ENCODE measurements at places on chromosomes 16 and 17. TPM values are rescaled to one million over a fixed set of nuclear protein-coding genes. Genes with fewer than 3 reads are reported as not detected.

Gene POLR2A
- 79.8 TPM for total RNA-seq

Gene PLA2G10
- not detected for total RNA-seq

DNA sequence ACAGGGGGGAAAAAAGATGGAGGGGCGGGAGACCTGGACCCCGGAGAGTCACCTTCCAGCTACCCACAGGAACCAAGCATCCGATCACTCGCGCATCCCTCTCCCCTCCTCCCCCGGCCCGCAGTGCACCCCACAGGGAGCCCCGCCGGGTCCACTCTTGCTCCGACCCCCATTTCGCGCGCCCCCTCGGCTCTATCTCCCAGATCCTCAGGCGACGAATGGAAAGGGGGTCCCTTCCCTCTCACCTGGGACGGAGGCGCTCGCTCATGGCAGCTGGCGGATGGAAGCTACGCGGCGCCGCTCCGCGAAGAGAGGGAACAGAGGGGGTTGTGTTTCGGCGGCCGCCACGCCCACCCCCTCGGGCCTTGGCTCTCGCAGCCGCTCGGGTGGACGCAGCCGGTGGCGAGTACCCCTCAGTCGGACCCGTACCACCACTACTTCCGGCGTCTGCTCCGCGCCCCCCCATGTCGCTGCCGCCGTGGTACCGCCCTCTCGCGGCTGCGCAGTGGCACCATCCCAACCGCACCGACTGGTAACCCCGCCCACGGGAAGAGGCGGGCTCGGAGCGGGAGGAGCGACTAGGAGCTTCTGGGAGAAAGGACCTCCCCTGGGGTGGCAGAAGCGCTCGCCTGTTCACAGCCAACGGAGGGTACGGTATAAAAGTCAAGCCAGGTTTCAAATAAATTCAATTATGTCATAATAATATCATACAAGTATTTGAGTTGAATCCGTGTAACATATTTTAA lies 29.7 kb downstream of the CPSF4L start:
- peak; percentile 98 for DNase-seq

DNA sequence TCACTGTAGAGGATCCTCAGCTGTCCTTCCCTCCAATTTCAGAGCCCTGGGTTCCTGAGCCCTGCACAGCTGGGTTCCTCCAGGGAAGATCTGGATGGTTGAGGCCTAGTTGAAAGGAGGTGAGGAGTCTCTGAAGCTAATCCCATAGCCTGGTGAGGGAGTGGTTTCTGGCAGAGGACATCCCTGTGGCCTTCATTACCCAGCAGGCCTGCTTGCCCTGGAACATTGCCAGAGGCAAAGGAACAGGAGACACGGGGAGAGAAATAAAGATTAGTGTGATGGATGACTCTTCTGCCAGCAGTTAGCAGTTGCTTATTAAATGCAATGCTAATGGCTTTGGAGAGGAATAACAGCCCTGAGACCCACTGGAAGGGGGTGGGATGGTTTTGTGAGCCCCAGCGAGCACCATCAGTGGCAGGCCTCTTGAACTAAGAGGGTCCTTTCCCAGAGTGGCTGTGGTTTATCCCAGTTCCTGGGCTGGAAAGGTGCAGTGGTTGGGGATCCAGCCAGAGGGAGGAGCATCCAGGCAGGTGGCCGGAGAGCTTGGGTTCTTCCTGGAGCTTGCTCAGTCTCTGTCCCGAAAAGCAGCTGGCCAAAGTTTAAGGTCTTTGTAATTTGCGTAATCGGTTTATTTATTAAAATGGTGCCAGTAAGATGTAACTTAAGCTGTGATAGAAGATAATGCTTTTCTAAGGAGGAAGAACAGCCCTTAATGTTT lies 209.7 kb downstream of the CCDC182 start:
- peak; percentile 44 for DNase-seq

- DNase-seq, result peak; percentile 50
Measured at GRCh38 chr16:85390511-85391174, 222.5 kb upstream of the GSE1 start.

Gene TP53TG3
- not detected for total RNA-seq

DNA sequence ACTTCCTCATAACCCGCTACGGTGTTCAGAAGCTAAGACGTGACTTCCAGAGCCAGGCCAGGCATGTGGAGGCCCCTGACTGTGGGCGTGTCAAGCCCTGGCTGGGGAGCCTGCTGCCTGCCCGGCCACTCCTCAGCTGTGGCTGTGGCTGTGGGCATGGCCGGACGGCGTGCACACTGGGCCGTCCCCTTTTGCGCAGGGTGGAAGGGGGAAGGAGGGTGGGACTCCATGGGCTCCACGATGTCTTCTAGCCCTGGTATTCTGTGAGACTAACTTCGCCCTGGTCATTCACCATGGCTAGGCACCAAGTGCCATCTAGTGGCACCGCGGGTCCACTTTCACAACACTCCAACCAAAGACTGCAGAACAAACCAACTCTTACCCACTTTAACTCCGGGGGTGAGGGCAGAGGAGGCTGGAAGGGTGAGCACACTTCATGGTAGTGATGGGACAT lies 67.9 kb downstream of the N4BP1 start:
- DNase-seq, result peak; percentile 35

GRCh38 chr16:750485-750884 lies 9.7 kb upstream of the CIAO3 start:
- no peak for DNase-seq

Gene TMC8
- 1.6 TPM for total RNA-seq

DNA sequence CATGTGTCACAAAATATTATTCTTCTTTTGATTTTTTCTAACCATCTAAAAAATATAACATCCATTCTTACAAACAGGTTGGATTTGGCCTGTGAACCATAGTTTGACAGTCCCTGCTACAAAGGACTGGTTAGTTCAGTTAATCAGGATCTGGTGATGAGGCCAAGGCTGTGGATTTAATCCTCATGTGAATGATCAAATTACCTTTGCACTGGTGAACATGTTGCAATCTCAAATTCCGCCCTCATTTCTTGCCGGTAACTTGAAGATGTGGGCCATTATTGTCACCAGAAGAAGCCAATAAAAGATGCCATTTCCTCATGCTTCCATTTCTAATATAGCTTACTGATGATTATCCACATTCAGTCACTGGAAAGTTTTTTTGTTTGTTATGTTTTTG lies 35.3 kb upstream of the YPEL2 start:
- DNase-seq, result no peak

Gene ST6GALNAC1
- total RNA-seq, result 0.36 TPM

Gene YBX2
- 1.5 TPM for total RNA-seq

Gene EPX
- 0.09 TPM for total RNA-seq

DNA sequence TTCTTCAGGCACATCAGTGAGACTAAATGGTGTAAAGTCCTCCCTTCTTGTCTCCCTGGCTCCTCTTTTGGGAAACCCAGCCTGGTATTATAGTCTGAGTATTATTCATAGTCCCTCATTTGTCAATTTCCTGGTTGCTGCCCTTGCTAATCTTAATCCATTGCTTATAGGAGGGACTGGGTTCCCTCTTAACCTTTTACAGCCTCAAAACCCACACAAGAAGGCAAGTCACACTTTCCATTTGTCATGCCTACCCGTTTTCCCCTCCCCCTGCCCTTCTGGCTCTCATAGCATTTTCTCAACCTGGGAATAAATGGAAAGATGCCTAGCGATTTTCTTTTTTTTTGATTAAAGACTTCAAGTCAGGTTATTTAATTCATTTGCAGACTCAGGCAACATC lies 124.8 kb downstream of the MAP2K6 start:
- DNase-seq, result no peak

Gene SYCE1L
- 0.73 TPM for total RNA-seq

Gene NUP88
- 74.3 TPM for total RNA-seq

Gene ZG16
- 0.09 TPM for total RNA-seq

Gene KRTAP4-5
- total RNA-seq, result not detected

DNA sequence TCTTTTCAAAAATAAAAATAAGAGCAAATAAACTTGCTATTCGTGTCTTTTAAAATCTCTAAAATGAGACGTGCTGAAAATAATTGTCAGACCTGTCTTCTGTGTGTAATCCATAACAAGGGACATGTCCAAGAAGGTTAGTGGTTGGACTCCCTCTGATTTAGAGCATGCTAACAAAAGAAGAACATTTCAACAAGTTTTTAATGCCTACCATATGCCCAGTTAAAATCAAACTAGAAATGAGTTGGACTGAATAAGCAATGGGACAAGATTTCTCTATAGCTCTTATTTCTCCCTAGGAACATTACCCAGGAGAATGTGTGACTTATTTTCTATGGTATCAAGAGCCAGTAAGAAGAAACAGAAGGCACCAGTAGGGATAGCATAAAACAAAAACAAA lies 689.7 kb upstream of the SOX9 start:
- no peak for DNase-seq

- no peak for DNase-seq
Measured at GRCh38 chr17:74775409-74776043, 619 bp downstream of the NAT9 start.

DNA sequence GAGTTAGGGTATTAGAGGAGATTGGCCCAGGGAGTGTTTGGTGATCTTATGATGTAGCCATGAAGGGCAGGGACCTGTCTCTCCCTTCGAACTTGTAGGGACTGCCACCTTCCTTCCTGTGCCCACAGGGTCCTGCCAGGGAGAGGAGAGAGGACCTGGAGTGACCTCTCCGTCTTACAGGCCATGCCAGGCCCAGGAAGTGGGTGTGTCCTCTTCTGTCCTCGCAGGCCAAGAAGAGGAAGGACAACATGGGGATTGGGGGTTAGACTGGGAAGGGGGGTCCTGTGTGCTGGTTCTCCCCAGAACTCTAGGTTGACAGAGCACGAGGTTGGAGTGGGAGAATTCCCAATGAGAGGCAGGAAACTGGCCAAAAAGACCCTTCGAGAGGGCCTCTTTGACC lies 43.4 kb upstream of the TAC4 start:
- no peak for DNase-seq

DNA sequence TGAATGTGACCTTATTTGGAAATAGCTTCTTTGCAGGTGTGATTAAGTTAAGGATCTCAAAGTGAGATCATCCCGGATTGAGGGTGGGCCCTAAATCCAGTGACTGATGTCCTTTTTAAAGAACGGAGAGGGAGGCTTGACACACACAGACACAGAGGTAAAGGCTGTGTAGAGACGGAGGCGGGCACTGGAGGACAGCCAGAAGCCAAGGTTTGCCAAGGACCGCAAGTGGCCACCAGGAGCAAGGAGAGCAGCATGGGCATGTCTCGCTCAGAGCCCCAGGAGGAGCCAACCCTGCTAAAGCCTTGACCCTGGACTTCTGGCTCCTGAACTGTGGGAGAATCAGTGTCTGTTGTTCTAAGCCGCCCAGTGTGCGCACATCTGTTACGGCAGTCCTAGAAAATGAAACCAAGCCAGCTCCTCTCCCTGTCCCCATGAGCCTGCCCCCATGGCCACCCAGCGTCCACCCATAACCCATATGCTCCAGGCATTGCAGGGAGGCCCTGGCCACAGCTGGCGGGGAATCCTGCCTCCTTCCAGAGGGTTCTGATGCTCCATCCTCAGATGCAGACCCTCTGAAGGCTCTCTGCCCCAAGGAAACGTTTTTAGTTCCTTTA lies 15.2 kb downstream of the CNGB1 start:
- DNase-seq, result peak; percentile 15

DNA sequence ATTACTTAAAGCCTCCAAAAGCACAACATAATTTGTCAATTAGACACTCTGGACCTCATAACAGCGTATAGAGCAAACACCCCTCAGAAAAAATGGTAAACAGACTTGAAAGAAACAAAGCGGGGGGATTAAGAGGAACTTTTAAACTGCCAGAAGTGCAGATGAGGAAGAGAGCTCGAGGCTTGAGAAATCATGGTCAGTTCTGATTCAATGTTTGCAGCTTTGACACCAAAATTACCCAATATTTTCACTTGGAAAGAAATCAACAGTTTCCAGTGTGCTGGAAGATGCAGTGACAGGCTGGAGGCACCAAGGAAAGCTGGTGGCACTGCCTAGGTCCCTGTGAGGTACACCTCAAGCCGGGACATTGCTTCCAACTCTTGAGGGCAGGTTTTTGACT lies 180.9 kb upstream of the TOX3 start:
- DNase-seq, result no peak

DNA sequence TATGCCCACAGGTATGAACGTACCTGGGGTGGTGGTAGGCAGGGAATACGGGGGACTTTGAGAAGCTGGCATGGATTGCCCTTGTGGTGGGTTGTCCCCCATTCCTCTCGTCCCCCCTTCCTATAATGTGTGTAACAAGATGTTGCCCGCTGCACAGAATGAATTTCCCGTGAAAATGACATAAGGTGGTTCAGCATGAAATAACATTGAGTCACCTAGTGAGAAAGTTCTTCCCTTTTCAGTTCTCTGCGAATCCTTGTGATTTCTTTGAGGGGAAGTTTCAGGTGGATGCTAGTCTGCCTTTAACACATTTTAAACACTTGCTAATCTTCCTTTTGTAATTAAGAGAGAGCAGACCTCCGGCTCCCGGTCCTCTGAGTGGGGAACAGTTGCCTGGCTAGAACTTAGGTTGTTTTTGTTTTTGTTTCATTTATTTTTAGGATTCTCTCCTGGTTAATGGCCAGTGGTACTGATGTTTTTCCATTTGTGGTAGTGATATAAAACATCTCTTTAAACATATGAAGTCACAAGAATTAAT lies 58.9 kb downstream of the RAP1GAP2 start:
- DNase-seq, result no peak

DNA sequence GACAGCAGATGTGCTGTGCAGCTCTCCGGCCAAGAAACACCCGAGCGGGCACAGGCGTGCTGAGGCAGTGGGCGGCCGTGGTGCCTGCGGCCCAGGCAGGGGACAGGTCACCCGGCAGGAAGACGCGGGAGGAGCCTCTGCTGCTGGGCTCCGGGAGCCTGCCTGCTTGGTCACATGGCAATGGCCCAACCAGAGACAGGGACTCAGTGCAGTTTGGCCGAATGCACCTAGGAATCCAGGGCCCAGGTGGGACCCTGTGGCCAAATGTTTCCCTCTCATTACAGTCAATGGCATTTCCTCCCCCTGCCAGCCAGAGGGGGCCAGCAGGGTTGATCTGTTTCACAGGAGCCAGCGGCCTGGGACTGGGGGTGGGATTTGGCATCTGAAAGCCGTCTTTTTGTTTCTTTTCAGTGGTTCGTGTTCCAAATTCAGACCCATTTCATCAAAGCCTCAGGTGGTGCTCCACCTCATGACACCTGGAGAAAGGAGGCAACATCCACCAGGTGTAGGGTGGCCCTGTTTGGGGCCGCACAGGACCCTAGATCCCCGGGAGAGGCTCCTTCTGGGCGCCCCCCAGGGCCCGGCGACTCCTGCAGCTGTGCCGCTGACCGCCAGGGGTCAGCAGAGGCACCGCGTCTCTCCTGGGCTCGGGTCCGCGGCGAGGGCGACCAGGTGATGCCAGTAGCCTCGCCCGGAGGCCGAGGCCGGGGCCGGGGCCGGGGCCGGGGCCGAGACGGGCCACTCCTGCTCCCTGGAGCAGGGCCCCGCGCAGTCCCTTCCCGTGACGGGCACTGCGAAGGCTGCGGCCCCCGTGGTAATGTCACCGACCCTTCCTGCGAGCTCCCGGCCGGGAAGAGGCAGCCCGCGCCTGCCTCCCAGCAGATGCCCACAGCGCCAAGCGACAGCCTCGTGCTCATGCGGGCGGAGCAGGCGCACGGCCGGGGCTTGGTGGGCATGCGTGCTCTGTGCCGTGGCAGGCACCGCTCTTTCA lies 118.5 kb downstream of the C16orf78 start:
- peak; percentile 66 for DNase-seq

DNA sequence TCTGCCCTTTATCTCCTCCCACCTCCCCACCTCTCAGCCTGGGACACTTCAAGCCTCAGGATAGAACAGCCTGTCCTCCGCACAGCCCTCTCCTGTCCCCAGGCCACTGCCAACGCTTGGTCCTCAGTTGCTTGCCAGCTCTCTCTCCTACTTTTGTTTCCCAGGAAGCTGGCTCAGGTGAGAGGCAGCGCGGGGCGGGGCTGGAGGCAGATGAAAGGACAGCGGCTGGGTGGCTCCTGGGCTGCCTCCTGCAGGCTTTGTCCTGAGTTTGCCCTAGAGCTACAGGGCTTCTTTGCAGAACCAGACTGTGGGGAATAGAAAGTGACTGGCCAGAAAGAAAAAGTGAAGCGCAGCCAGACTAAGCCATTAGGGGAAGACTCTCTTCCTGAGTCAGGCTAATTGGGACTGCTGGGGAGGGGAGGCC lies 48.2 kb upstream of the CDC42EP4 start:
- DNase-seq, result no peak
